ENCODE measurements at places on chromosomes 5 and 9.

GRCh38 chr9:94554439-94555331, at the start of gene PCAT7:
Gene PCAT7, plus strand, starts transcription at chr9:94555083.
- no peak for DNase-seq

DNA sequence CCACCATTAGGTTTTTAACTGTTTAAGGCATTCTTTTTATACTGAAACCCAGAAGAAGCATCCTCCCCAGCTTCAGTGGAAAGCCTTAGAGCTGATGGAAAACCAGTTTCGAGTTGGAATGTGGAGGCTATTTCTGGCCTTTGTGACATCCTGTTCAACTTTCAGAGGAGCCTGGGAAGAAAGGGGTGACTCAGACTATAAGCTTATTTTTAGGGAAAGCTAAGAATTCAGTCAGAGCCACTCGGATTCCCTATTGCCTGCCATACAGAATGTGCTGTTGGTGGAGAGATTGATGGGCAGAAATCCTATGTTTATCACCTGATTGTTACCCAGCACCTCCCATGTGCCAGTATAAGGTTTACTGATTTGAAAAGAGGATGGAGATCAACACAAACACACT, 19.8 kb downstream of the PALM2AKAP2 start:
- DNase-seq, result no peak

- DNase-seq, result no peak
Measured at GRCh38 chr9:127874301-127875221, 2.9 kb downstream of the AK1 start.

- no peak for DNase-seq
Measured at GRCh38 chr9:136837146-136837855, 5.0 kb upstream of the AJM1 start.

DNA sequence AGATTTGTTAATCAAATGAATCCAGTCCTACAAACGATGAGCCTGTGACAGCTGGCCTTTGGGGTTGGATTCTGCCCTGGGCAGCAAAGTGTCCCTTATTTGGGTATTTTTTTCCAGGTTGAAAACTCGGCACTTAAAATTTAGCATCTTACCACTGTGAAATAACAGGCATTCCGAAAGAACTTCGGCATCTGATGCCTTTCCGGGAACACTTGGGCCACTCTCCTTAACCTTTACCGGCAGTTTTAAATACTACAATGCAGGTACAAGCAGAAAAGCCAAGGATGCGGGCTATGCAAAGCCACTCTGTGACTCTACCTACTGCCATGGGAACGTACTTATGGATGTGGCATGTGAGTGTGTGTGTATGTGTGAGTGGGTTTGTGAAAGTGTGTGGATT, 1.0 kb upstream of the RASGRF2 start:
- DNase-seq, result no peak

- DNase-seq, result no peak
Measured at GRCh38 chr5:41858890-41859289, 11.3 kb downstream of the OXCT1 start.

DNA sequence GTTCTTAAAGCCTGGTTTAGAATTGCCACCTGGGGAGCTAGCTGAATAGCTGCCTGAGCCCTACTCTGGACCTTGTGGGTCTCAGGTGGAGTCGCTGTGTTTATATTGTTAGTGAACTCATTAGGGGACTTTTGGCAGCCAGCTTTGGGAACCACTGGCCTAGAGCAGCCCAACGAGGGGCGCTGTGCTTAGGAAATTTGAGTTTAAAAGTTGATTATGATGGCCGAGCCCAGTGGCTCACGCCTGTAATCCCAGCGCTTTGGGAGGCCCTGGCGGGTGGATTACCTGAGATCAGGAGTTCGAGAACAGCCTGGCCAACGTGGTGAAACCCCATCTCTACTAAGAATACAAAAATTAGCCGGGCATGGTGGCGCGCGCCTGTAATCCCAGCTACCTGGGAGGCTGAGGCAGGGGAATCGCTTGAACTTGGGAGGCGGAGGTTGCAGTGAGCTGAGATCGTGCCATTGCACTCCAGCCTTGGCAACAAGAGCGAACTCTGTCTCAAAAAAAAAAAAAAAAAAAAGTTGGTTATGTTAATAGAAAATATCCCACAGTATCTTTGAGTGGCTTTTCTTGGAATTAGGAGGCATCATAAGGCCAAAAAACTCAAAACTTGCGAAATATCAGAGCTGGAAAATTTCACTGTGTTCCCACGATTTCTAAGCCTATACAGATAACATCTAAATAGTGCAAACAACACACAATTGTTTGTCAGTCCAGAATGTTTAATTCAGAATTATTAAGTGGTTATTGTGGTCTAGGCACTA, 809 bp downstream of the MCCC2 start:
- peak; percentile 63 for DNase-seq

- peak; percentile 82 for DNase-seq
Measured at GRCh38 chr9:36486933-36487481, 85.7 kb upstream of the MELK start.

- no peak for DNase-seq
Measured at GRCh38 chr9:92484563-92484962, 2.3 kb upstream of the ASPN start.

DNA sequence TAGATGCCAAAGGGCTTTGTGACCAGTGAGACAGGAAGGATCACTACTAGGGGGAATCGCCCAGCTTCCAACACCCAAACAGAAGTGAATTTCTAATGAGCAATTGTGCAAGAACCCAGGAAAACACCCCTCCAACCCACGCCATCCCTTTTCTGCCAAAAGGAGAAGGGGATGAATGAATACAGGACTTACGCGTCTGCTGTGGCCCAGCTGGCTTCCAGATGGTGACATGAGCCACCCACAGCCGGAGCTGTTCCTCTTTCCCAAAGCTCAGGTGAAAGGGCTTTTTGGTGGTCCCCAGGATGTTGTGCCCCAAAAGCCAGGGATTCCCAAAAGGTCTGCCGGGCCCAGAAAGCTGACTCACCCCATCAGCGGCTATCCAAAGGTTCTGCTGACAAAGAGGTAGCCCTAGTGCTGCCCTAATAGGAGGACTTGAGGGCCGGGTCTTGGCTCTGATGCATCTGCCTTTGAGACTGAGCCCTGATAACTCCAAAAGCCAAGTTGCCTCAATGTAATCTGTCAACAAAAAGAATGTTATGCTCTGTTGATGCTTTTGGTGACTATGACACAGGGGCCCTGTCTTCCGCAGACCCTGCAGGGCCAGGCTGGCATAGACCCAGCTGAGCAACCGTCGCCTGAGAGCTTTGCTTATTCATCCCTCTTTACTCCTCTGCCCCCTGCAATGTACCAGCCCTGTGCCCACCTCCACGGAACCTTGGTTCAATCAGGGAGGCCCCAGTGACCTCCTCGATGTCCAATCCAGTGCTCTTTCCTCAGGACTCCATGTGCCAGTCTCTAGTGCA, 14.5 kb downstream of the GSN start:
- no peak for DNase-seq

GRCh38 chr5:151295791-151296477, 7.6 kb downstream of the SLC36A3 start:
- no peak for DNase-seq

DNA sequence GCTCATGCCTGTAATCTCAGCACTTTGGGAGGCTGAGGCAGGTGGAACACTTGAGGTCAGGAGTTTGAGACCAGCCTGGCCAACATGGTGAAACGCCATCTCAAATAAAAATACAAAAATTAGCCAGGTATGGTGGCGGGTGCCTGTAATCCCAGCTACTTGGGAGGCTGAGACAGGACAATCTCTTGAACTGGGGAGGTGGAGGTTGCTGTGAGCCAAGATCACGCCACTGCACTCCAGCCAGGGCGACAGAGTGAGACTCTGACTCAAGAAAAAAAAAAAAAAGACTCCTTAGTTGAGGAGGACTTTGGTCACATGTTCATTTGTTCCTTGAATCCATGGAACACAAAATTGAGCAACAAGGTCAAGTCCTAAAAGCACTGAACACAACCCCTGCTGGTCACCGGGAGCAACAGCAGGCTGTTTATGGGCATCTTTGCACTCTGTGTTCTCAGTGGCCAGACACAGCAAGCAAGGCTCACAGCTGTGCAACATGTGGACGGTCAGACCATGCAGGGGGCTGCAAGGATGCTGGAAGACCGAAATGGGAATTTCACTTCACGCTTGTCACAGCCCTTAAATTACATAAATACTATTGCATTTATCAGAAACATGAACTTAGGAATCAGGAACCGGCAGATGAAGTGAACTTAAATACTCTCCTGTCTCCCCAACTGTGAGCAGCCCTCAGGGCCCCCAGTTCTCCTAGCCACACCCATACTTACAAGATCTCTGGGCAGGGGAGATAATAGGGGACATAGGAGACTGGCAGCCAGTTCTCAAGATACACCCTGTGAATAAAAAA, 2.8 kb downstream of the GBGT1 start:
- DNase-seq, result peak; percentile 79

DNA sequence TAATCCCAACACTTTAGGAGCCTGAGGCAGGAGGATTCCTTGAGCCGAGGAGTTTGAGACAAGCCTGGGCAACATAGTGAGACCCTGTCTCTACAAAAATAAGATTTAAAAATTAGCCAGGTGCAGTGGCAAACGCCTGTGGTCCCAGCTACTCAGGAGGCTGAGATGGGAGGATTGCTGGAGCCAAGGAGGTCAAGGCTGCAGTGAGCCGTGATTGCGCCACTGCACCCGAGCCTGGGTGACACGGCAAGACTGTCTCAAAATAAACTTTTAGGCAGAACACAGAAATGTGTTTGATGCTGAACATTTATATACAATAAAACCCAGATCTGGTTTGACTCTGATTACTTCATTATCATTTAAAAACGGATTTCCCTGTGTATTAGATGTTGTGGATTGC, 4.9 kb downstream of the ENTR1 start:
- DNase-seq, result no peak

DNA sequence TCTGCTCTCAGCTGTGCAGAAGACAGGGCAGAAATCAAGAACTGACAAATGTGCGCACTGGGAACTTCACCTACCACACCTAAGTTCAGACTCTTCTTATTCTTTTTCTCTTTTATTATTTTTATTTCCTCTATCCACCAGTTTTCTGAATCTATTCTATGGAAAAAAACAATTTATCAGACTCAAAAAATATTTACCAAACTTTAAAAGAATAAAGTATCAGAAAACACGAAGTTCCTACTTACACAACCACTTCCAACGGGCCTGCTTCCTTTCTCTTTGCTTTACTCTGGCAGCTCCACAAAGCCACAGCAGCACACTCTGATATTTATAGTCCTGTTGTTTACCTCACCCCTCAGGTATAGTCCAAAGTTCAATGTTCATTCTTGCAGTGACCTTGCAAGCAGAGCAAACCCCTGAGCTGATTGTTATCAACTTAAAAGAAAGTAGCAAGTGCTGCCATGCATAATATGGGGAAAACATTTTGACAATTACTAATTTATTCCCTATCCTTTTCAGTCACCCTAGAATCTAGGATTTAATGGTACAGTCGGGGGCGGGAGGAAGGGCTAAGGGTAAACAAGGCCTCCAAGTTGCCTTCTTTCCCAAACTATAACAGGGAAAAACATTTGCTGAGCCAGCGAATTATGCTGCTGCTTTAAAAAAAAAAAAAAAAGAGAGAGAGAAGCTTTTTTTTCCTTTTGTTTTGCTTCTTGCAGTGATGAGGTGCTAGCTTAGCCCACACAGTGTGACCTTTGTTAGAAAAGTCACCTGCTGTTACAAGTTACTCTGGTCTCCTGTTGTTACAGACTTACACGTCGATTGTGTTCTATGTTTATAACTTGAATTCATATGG, at the start of gene SELENOP:
TSS of gene SELENOP (minus strand) at position 302 of the 856 bp plus-strand sequence. CDS start 3,539 bp downstream, outside the sequence.
- DNase-seq, result no peak
